ENCODE measurements at places on chromosomes 2 and 18.
A peak's percentile ranks its signal among the peaks of the same experiment; 100 is the strongest.

GRCh38 chr18:9586814-9587213 lies 27.5 kb downstream of the PPP4R1 start:
- DNase-seq, result no peak

DNA sequence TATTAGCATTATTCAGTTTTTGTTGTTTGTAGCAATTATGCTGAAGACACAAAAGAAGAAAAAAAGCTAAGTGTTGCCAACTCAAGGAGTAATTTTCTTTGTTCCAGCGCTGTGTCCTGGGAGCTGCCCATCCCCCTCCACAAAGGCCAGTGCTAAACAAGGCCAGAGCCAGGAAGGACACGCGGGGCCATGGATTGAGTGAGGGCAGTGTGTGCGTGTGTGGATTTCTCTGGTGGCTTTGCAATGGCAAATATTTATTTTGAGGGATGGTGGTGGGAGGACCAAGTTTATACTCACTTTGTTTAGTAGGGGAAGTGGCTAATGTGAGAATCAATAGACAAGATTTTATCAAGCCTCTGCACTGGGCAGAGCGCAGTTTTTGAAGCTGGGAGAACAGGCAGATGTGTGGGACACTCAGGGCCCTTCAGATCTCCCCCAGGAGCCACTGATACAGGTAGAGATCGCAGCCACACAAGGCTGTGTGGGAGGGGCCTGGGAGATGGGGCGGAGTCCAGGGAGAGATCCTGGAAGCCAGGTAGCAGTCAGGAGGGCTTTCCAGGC lies 11.4 kb downstream of the AGAP1 start:
- no peak for DNase-seq

DNA sequence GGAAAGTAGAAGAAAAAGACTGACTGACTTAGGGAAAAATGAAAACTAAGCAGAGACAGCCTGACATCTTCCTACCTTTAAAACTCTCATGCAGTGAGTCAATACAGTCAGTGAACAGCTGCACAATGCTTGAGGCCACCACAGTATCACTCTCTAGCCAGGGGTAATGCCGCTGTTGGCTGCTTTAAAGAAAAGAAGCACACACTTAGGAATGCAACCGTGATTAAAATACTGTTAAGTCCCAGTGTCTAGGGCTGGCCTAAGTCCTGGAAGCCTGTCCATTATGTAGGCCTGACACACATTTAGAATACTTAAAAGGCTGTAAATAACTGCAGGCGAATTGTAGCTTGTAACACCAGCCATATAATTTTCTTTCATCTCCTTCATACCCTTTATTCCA lies 50.7 kb downstream of the SIGLEC15 start:
- no peak for DNase-seq

- no peak for DNase-seq
Measured at GRCh38 chr2:61074100-61074499, 8.4 kb downstream of the SANBR start.

DNA sequence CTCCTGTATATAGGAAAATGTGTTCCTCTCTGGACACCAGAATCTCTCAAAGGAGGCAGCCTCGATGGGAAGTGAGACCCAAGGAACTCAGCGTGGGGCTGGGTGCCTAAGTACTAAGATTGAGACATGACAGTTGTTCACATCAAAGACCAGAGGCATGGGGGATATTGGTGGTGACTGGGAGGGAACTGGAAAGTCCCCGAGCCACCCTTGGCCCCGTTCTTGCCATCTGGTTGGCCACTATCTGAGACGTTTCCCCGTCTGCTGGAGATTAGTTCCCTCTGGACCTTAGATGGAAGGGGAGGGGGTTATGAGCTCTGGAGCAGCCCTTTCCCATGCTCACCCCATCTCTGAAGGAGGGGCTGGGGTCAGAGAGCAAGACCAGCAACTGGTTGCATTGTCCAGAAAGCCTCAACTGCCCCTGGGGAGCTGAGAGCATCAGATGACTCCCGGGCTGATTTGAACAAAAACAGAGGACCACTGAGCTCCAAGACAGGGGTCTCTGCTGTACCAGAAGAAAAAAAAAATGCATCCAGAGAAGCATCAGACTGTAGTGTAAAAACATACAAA lies 11.8 kb downstream of the FBLN7 start:
- DNase-seq, result no peak

DNA sequence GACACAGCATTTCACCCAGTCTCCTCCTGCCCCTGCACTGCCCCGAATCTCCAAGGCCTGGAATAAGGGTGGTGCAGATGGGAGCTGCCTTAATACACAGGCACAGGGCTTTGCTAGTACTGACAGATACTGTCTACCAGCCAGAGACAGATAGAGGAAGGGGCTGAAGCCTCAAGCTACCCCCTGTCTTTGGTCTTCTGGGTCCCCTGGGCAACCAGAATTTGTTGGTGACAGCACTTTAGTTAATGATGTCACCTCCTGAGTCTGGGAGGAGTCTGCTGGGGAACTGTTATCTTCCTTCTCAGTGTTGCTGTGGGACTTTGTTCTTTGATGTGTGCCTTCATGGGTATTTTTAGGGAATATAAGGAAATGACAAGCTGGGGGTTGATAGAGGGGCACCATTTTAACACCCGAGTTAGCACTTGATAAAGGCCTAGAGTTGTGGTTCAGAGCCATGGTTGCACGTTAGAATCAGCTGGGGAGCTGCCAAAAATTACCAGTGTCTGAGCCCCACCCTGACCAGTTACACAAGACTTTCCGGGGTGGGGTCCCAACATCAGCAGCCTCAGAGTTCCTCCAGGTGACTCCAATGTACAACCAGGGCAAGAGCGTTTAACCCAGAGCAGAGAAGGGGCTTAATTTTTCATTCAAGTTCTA lies 136.8 kb downstream of the SMAD7 start:
- no peak for DNase-seq

DNA sequence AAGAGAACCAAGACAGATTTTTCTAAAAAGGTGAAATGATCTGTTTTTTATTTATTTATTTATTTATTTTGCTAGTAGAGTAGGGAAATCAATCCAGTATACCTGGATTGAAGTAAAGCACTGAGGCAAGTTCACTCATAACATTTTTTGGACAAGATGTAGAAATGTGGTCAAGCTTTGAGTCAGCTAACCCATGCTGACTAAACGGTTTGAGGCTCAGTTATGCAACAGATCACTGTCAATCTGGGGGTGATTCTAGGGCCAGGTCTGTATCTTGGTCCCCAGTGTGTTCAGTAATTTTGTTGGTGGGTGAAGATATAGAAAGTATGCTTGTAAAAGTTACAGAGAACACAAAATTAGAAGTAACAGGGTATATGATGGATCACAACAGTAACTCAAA lies 60.2 kb downstream of the RMDN2 start:
- no peak for DNase-seq

DNA sequence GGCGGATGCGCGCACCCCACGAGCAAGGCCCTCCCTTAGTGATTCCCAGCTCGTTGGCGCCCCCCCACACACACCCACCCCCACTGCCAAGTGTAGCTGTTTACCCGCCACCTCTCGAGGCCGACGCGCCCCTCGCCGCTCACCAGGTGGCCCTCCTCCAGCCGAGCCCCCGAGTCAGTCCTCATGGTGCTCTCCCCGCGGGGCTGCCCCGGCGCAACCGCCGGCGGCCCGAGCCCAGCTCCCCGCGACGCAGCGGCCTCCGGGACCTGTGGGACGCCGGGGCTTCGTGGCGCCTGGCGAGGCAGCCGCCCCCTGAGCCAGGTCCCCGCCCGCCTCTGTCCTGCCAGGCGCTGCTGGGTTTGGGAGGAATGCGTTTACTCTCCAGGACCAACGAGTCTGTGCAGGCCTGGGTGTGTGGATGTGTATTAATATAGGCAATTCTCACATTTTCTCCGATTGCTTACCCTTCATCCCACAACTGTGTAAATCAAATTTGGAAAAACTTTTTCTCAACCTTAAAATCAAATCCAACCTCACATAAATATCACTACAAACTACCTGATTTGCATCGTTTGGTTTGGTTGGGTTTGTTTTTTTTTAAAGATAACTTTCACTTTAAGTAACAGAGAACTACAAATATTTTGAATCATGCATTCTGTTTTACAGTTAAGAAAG lies at the start of gene TMEM237:
Gene TMEM237 (minus strand): TSS at position 288 of the 675 bp plus-strand sequence. CDS start 103 bp downstream, at position 185.
- peak; percentile 17 for DNase-seq

DNA sequence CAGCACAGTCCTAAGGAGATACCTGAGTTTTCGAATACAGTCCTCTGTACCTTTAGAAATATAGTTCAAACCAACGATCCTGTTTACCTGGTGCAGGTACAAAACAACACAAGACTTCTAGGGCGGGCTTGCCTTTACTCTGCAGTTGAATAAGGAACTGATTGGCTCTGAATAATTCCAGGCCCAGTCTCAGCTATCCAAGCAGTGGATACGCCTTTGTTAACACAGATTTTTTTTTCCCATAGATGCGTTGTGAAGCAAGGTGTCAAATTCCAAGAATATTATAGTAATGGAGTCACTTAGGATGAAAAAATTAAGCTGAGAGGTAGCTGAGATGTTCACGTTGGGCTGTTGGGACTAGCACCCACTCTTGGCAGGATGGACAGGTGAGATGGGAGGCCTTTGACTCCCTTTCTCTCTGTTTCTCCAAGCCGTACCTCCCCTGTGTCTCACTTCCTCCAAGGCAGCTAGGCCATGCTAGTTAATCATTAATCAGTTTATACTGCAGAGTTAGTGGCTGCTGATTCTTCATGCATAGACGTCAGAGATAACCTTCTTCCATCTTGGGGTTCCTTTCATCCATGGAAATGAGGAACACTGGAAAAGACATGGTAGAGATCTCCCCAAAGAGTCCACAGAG lies 380.8 kb upstream of the ACVR2A start:
- no peak for DNase-seq

DNA sequence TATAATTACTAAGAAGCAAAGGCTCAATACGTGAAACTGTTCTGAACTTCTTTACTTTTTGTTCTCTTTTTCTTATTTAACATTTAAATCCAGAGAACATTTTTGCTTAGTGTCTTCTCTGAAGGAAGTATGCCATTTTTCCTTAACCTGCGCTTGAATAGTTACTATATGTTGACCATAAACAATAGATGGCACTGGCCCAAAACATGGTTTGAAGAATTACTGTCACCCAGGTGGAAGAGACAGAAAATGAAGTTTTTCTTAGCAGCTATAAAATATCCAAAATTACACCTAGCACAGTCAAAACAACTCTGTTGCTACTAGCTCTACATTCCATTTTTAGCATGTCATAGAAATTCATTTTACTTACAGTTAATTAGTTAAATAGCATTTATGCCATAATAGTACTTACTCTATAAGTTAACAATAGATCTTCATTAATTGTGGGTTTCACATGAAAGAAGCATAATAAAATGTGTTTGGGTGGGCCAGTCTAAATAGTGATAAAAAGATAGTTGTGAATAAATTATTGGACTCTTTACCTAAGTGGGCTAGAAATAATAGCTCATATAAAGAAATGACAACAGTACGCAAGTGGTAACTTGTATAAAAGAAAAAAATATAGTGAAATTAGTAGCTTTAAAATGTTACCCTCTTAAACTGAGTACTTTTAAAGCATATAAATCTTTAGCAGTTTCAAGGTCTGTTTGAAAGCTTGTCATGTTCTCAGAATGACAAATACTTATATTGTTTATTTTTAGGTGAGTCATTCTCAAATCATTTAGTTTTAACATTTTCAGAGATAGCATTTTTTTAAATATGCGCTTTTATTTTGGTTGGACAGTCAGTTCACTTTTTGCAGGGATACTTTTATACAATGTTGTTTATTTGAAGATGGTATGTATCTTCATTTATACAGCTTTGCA lies 3.7 kb downstream of the ETAA1 start:
- DNase-seq, result no peak

GRCh38 chr2:74333175-74333574 lies 10.0 kb downstream of the SLC4A5 start:
- no peak for DNase-seq

DNA sequence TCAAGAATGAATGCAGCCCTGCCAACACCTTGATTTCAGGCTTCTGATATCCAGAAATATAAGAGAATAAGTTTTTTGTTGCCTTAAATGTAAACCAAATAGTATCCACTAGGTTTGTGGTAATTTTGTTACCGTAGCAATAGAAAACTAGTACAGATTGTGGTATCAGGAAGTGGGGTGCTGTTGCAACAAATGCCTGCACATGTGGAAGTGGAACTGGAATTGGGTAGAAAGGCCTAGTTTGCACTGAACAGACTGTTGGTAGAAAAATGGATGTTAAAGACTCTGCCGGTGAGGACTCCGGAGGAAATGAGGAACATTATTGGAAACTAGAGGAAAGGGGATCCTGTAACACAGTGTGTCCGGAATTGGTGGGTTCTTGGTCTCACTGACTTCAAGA lies 145.8 kb upstream of the MGAT5 start:
- no peak for DNase-seq

GRCh38 chr2:171490577-171490976 lies 31.7 kb upstream of the CYBRD1 start:
- DNase-seq, result no peak

GRCh38 chr2:146130290-146130689 lies 1610.4 kb upstream of the ZEB2 start:
- DNase-seq, result no peak

GRCh38 chr2:177430411-177430810 lies 37.8 kb downstream of the AGPS start:
- DNase-seq, result no peak

DNA sequence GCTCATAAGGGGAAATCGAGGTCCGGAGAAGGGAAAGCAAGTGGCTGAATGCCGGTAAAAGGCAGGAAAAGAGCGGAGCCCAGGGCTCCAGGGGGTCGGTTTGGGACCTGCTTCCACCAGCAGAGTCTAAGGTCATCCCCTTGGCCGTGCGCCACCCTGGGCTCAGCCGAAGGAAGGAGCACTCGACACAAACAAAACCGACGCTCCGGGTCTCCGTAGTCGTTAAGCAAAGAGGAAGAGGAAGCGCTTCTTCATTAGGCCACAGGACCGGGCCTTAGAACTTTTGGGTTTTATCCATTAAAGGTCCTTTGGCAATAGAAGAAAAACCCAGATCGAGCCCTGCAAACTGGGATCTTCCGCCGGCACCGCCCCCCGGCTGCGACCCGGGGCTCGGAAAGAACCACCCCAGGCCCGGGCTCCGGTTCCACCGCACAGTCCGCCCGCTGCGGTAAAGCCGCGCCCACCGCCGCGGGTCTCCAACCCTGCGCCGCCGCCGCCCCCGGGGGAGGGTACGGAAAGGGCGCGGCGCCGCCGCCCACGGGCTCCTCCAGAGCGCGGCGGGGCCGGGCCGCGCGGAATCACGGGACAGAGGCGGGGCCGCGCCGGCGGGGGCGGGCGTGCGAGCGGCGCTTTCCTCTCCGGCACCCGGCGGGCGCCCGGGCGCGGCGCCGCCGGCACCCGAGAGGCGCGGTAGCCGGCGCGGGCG lies at the start of gene TTL:
Gene TTL (plus strand): TSS at position 629 of the 706 bp plus-strand sequence. CDS start 189 bp downstream, outside the sequence.
- DNase-seq, result peak; percentile 58
